ENCODE measurements at places on chromosomes 13 and 19.

DNA sequence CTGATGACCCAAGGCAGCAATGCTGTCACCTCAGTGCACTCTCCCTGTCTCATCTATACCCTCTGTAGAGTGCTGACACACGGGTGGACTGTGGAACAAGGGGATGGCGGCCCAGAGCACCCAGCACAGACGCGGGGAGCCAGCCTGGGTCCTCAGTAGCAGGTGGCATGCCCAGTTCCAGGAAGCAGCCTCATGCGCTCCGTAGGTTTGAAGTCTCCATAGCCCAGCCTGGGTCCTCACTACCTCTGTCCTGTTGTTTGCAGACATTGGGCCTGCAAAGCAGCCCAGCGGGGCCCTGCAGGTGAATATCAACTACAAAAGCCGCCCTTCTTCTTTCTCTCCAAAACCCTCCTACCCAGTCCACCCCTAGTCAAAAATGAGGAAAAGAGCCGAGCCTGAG lies 5.0 kb upstream of the SLC7A9 start:
- no peak overlapping the region for H3K4me3 ChIP-seq
- DNase-seq = no peak
- H3K4me1 ChIP-seq = no peaks in the 10 kb centered on the region
- no peaks in the 10 kb centered on the region for H3K27me3 ChIP-seq

GRCh38 chr19:5424192-5424973 lies 30.8 kb upstream of the ZNRF4 start:
- H3K4me1 ChIP-seq = no peaks in the 10 kb centered on the region
- no peak overlapping the region for H3K4me3 ChIP-seq
- H3K27me3 ChIP-seq = no peaks in the 10 kb centered on the region
- DNase-seq = no peak
- no peak overlapping the region for H3K27ac ChIP-seq
- no peaks in the 10 kb centered on the region for H3K36me3 ChIP-seq

DNA sequence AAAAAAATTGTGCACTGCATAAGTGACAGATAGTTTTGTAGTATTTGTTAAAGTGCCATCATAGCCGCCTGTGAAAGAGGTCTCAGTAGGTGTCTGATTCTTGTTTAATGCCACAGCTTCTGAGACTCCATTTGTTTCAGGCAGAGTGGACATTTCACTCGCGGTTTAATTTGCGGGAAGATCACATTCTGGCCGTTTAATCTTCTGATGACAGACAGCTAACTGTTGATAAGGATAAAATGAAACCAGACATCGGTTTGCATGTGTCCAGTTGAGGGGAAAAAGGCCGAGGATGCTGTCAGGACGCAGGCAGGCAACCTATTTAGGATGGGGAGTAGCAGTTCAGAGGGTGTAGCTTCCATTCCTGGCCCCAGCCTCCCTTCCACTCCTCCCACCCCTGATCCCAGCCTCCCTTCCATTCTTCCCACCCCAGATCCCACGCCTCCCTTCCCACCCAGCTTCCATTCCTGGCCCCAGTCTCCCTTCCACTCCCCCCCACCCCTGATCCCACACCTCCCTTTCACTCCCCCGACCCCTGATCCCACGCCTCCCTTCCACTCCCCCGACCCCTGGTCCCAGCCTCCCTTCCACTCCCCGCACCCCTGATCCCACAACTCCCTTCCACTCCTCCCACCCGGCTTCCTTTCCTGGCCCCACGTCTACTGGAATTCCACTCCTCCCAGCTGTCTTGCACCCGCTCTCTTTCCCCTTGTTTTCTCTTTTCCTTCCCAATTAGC lies 23.8 kb downstream of the ATP11A start:
- H3K4me3 ChIP-seq = no peak overlapping the region
- no peaks in the 10 kb centered on the region for H3K27me3 ChIP-seq
- no peaks in the 10 kb centered on the region for H3K36me3 ChIP-seq
- peaks cover 8% of the 10 kb centered on the region for H3K4me1 ChIP-seq
- DNase-seq = no peak

DNA sequence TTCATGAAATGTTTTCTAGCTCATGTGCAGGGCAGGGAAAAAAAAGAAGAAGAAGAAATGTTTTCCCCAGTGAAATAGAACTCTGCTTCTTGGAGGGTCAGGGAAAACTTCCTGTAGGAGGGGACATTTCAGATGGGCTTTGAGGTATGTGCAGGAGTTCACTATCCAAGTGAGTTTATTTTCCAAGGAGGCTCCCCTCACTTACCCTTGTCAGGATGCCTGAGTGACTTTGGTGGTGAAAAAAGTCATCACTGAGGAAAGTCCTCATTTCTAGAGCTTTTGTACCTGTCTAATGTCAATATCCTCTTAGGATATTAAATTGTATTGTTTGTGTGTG lies 656 bp upstream of the C3 start:
- no peak for DNase-seq
- peaks cover 3% of the 10 kb centered on the region for H3K4me1 ChIP-seq
- H3K36me3 ChIP-seq = no peaks in the 10 kb centered on the region

GRCh38 chr19:8610936-8611300 lies 403 bp upstream of the ADAMTS10 start:
- DNase-seq = no peak
- no peaks in the 10 kb centered on the region for H3K27me3 ChIP-seq
- peaks cover 44% of the 10 kb centered on the region for H3K4me1 ChIP-seq
- no peak overlapping the region for H3K27ac ChIP-seq
- H3K4me3 ChIP-seq = no peak overlapping the region

DNA sequence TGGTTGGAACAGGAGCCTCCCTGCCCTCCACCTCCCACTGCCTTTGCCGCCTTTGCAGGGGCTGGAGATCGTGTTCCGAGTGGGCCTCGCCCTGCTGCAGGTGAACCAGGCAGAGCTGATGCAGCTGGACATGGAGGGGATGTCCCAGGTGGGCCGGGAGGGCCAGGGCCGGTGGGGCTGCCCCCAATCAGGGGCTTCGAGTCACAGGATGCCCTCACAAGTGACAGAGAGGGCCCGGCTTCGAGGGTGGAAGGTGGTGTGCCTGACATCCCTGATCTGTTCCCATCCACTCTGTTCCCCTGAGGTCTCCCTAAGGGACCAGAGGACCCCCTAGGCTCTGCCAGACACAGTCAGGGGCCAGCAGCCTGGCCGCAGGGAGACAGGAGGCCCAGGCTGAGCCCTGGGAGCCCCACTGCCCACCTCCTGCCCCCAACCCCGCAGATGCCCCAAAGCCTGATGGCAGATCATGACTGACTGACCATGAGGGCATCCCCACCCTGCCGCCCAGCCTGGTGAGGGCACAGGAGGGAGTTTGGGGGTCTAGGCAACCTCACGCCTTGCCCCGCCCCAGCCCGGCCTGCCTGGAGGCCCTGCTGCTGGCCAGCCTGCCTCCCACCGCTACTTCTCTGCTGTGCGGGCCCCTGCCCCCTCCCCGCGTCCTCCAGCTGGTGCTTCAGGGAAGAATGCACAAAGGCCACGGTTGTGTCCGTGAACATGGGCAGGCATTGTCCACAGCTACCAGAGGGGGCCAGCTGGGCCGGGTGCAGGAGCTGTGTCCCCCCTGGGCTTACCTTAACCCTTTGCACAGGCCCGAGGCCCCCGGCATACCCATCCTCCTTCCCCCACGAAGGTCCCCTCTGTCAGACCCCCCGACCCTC lies 21.8 kb downstream of the EVI5L start:
- no peak overlapping the region for H3K27ac ChIP-seq
- no peaks in the 10 kb centered on the region for H3K36me3 ChIP-seq
- DNase-seq = no peak
- H3K4me1 ChIP-seq = peaks cover 9% of the 10 kb centered on the region

DNA sequence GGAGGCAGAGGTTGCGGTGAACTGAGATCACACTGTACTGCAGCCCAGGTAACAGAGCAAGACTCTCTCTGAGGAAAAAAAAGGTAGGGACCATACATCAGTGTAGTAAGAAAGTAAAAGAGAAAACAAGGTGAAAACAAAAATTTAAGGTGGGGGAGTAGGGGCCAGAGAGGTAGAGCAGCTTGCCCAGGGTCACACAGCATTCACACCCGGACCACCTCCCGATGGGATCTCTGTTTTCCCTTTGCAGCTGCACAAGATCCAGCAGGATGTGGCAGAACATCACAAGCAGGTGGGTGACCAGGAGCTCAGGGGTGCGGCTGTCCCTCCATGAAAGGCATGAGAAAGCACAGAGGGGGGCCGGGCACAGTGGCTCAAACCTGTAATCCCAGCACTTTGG lies 4.5 kb downstream of the TLE6 start:
- peaks cover under 1% of the 10 kb centered on the region for H3K4me1 ChIP-seq
- H3K27ac ChIP-seq = no peak overlapping the region
- H3K27me3 ChIP-seq = no peaks in the 10 kb centered on the region
- H3K36me3 ChIP-seq = no peaks in the 10 kb centered on the region
- no peak for DNase-seq

DNA sequence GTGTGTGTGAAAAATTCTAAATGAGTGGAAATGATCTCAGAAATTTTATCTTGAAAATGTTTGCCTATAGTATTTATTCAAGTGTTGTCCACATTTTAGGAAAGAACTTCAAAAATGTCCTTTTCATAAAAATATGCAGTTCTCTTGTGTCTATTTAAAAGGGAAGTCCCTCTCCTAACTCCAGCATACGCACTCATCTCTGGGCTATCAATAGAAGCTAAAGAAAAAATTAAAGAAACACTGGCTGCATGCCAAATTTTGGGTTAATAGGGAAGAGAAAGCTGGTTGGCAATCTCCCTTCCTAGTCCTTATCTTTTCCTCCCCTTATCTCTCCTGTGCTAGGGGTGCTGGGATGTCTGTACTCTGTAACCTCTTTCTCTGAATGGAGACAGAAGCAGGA lies 313.3 kb downstream of the ENOX1 start:
- no peak overlapping the region for H3K4me3 ChIP-seq
- H3K36me3 ChIP-seq = no peaks in the 10 kb centered on the region
- no peak overlapping the region for H3K27ac ChIP-seq
- no peaks in the 10 kb centered on the region for H3K4me1 ChIP-seq

DNA sequence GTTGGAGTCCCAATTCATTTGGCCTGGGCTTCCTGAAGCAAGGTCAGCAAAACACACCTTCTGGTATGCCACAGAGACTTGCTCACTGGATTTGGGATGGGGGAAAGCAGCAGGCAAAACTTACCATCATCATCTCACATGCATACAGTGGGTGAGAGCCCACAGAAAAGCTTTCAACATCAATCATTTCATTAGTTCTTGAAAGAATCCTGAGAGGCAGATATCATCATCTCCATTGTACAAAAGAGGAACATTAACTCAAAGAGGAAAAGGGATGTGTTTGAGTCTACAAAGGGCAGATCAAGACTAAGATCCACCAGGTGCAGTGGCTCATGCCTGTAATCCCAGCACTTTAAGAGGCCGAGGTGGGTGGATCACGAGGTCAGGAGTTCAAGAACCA lies 6.4 kb downstream of the WDR87 start:
- no peaks in the 10 kb centered on the region for H3K27me3 ChIP-seq
- DNase-seq = no peak
- H3K36me3 ChIP-seq = no peaks in the 10 kb centered on the region
- no peak overlapping the region for H3K27ac ChIP-seq
- H3K4me1 ChIP-seq = no peaks in the 10 kb centered on the region

- H3K4me3 ChIP-seq = peak overlapping the region; percentile 26
- no peak overlapping the region for H3K27ac ChIP-seq
- peaks cover 40% of the 10 kb centered on the region for H3K4me1 ChIP-seq
- no peaks in the 10 kb centered on the region for H3K27me3 ChIP-seq
- DNase-seq = no peak
Measured at GRCh38 chr19:1065606-1066109, 1.3 kb upstream of the ARHGAP45 start.

DNA sequence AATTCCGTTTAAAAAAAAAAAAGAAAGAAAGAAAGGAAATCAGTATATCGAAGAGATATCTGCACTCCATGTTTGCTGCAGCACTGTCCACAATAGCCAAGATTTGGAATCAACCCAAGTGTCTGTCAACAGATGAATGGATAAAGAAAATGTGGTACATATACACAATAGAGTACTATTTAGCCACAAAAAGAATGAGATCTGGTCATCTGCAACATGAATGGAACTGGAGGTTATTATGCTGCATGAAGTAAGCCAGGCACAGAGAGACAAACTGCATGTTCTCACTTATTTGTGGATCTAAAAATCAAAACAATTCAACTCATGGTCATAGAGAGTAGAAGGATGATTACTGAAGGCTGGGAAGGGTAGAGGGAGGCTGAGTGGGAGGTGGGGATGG lies 16.3 kb downstream of the ZNF565 start:
- no peak overlapping the region for H3K4me3 ChIP-seq
- no peaks in the 10 kb centered on the region for H3K27me3 ChIP-seq
- H3K4me1 ChIP-seq = no peaks in the 10 kb centered on the region
- H3K36me3 ChIP-seq = no peaks in the 10 kb centered on the region
- DNase-seq = no peak

GRCh38 chr19:38634757-38635482 lies 12.5 kb upstream of the ACTN4 start:
- peak; percentile 80 for DNase-seq
- peaks cover 19% of the 10 kb centered on the region for H3K36me3 ChIP-seq
- no peak overlapping the region for H3K4me3 ChIP-seq
- peaks cover 30% of the 10 kb centered on the region for H3K4me1 ChIP-seq
- H3K27ac ChIP-seq = no peak overlapping the region

DNA sequence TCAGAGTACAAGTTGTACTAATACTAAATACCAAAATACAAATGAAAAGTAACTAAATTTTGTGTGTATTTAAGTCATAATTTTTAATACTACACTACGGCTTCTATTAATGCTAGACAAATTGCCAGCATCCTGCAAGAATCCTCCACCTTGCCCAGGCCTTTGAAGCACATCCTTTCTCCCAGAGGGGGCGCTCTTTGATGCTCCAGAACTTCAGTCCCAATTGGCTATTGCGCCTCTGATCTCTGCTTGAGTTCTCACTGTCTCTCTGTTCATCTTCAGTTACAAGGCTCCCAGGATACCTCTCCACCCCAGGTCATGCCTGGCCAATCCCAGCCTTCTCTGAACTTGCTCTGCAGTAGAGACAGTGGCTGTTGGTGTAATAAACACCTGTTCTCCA lies 141.0 kb downstream of the DCLK1 start:
- no peak overlapping the region for H3K4me3 ChIP-seq
- no peaks in the 10 kb centered on the region for H3K27me3 ChIP-seq
- no peak overlapping the region for H3K27ac ChIP-seq
- no peaks in the 10 kb centered on the region for H3K36me3 ChIP-seq

- H3K27me3 ChIP-seq = no peaks in the 10 kb centered on the region
- H3K36me3 ChIP-seq = no peaks in the 10 kb centered on the region
- DNase-seq = peak; percentile 44
- no peak overlapping the region for H3K27ac ChIP-seq
- H3K4me1 ChIP-seq = peaks cover 5% of the 10 kb centered on the region
Measured at GRCh38 chr19:57406516-57407123, 4.3 kb upstream of the ZNF17 start.

DNA sequence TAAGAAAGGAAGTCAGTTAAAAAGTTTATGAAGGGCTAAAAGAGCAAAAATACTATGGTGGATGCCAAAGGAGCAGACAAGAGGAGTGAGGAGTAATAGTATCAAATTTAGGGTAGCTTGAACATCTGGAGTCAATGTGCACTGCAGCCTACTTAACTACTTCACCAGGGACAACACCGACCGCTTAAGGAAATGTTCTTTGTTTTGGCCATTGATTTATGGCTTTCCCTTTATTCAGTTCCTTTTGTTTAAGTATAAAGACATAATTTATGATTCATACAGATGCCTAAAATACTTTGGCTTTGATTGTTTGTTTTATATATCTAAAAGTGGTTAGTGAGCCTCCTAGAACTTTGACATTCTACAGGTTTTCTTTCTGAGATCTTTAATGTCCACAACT lies 276.3 kb upstream of the PRR20A start:
- DNase-seq = no peak
- no peaks in the 10 kb centered on the region for H3K27me3 ChIP-seq
- H3K36me3 ChIP-seq = no peaks in the 10 kb centered on the region
- H3K4me1 ChIP-seq = no peaks in the 10 kb centered on the region
- no peak overlapping the region for H3K27ac ChIP-seq

All from CD8-positive, alpha-beta memory T cell (primary cell).